ENCODE measurements at places on chromosomes 13 and 19.

GRCh38 chr13:109400624-109401257 is 385.6 kb downstream of the IRS2 start:
- no peak for DNase-seq

DNA sequence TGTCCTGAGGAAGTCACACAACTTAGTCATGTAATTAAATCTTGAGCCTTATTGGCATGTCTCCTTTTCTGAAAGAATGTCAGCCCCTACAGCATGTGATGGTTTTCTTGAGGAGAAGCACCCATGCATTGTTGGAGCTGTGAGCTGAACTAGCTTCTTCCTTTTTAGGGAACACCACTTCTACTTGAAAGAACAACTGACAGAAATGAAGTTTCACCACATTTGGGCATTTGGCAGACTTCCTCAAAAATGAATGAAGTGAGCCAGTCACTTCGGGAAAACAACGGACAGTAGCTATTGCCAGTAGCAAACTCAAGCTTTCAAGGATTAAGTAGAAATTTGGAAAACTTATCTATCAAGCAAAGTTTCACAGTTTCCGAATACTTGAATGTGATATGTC is 1351.3 kb downstream of the EFNB2 start:
- DNase-seq = no peak

DNA sequence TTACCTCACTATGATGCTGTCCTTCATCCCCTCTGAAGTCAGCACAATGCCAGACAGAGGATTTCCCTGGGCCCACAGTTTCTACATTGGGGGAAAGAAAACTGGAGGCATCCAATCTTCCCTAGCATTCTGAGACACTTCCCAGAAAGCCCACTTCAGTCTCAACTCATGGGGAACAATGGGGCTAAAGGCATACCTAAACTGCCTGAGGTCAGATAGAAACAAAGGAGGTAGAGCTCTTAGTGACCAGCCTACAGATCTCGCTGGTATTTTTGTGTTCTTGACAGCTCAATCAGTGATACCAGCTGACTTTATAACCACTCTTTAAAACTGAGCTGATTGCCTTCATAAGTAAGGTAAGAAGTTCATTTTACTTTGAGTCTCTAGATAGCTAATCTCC is 881.0 kb upstream of the GPC6 start:
- no peak for DNase-seq

- DNase-seq = no peak
These were observed 5.7 kb upstream of the THSD1 start for GRCh38 chr13:52411629-52412028.
